Activated CD8-positive, alpha-beta memory T cell treated with anti-CD3 and anti-CD28 coated beads, Interleukin-2, amount 50 U/mL, for 4 hours (primary cell): ENCODE measurements at places on chromosomes 16 and 17.

DNA sequence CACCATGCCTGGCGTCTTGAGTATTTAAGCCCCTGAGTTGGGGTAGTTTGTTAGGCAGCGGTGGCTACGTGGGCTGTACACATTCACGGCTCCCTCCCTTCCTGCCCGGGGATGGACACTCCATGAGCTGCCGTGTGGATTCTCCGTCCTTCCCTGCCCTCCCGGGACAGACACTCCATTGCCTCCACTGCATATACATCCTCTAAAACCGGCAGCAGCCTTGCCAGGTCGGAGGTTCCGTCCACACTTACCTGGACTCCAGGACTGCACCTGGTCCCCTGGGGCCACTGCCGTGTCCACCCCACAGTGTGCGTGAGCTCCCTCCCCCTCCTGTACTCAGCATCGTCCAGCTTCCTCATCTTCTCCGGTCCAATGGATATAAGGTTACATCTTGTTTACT is 3.5 kb upstream of the SPATA2L start:
- peak; percentile 13 for DNase-seq

DNA sequence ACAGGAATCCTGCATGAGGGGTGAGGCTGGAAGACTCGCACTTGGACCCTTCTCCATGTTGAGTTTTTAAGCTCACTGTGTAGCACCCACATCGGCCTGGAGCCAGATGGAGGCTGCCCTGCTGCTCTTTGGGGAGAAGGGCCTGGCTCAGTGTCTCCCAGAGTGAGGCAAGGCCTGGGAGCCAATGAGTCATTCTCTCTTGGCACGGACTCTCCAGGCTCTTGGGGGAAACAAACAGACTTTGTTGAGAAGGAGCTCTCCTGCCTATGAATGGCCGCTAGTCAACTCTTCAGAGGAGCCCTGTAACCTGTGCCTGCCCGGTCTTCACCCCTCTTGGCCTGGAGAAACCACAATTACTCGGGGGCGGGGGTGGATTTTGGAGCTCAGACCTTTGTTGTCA is 50.8 kb upstream of the MAF start:
- no peak for DNase-seq

DNA sequence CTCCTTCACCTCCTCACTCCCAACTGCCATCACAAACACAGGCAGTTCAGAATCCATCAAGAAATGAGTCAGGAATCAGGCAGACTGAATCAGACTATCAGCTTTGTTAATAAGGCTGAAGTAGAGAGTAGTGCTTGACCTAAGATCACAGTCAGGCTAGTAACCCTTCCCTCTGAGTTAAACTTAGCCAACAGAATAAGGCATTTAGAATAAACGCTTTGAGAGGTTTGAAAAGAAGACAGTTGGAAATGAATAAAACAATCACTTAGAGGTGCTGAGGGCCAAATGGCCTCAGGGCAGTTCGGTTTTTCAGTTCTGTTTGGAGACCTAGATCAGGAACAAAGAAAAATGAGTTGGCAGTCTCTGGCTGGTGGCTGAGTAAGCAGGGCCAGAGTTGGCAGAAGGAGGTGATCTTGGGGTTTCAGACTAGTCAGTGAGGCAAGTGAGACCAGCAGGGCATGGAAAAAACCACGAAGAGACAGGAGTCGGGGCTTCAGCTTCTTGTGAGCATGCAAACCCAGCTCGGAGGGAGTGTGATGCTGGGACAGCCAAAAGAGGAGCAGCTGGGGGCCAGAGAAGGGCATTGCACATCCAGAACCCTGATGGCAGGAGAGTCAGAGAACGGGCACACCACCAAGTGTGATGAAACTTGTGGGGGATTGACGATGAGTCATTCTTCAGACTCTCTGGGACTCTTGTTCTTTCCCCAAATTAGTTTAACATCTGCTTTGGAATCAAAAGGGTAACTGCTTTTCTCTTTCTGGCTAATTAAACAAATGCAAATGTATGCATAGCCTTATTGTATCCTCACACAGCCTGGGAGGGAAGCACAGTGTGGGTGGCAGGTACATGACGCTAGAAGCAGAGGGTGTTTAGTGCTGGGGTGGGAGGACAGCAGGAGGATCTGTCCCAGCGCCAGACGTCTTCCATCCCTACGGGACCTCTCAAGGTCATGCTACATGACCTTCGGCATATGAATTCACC is 54.8 kb downstream of the SPECC1 start:
- no peak for DNase-seq

GRCh38 chr17:35291802-35292201 is 48.9 kb downstream of the SLFN5 start:
- DNase-seq, result no peak

DNA sequence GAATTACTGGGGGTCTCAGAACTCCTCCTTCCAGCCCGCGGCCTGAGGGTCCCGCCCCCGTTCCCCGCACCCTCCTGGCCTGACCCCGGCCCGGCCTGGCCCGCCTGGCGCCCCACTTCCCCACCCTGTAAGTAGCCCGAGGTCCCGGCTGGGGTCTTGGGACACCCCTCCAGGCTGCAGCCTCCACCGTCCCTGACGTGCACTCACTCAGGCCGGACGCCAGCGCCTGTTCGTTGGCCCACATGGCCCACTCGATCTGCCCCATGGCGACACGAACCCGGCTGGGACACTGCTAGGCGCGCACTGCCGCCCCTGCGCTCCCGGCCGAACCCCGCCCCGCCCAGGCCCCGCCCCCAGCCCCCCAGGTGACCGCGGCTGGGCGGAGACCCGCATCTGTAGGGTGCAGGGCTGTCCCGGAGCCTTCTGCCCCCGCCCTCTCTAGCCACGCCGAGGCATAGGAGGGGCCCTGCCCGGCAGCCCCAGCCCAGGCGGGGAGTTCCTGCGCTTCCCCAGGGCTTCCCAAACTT is at the start of gene CYBA:
TSS of gene CYBA (minus strand) at position 305 of the 527 bp plus-strand sequence. CDS start at position 265, 40 bp downstream.
- peak; percentile 77 for DNase-seq

DNA sequence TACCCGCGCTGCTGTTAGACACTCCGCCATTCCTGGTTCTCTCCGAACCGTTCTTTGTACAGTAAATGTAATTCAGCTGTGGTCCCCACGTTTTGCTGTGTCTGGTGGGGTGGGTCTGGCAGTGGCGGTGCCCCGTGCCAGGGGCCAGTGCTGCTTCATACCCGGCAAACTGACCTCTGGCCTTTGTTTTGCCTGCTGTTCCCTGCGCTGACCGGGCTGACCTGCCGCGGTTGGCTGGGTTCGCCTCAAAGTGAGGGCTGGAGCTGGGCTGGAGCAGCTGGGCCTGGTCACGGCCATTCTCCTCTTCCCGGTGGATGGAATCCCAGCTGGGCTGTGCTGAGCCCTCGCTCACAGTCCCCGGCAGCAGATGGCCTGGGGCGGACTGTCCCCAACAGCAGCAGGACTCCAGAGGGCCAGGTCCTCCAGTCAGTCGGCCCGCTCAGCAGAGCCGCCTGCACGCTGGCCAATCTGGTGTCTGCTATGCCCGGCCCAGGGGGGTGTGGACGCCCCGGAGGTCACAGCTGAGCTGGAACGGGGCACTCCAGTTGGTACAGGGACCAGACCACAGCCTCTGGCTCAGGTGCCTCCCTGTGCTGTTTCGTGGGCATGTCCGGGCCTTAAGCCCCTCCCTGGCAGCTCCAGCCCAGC is 1.5 kb upstream of the WFIKKN1 start:
- no peak for DNase-seq

- no peak for DNase-seq
These were observed 96.5 kb upstream of the TBX2 start for GRCh38 chr17:61302953-61303816.

GRCh38 chr16:20314575-20314974 is 12.7 kb downstream of the GP2 start:
- no peak for DNase-seq

GRCh38 chr17:1122533-1123392 is 57.0 kb downstream of the ABR start:
- DNase-seq, result peak; percentile 86

DNA sequence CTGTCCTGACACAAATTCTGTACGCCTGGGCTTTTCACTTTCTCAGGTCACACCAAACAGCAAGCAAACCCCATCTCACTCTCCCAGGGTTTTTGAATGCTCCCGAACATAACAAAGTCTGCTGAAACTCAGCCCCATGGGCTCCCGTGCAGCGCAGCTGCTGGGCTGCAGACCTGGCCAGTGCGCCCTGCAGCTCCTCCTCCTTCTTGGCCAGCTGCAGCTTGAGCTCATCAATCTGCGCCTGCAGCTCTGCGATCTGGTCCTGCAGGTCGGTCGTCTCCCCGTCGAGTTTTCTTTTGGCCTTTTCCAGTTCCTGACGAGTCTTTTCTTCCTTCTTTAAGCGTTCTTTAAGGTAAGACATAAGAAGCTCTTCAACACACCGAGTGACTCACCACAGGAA is 70.5 kb downstream of the NDEL1 start:
- DNase-seq, result no peak

- DNase-seq, result no peak
These were observed 135.5 kb downstream of the MGAT5B start for GRCh38 chr17:77003699-77004098.

GRCh38 chr16:73515616-73516015 is 467.7 kb upstream of the ZFHX3 start:
- no peak for DNase-seq

DNA sequence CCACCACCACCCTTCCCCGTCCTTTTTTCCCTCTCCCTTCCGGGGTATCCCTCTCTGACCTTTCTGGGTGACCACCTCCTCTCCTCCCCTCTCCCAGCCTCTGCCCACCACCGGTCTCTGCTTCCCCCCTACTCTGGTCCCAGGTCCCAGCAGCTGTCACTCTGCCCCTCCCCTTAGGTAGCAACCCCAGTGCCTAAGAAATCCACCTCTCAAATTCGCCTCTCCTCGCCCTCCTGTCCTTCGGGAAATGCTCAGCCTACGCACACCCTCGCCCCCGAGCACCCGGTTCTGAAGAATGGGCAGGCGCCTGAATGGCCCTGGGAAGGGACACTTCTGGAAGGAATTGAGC is 775 bp upstream of the SP6 start:
- no peak for DNase-seq

DNA sequence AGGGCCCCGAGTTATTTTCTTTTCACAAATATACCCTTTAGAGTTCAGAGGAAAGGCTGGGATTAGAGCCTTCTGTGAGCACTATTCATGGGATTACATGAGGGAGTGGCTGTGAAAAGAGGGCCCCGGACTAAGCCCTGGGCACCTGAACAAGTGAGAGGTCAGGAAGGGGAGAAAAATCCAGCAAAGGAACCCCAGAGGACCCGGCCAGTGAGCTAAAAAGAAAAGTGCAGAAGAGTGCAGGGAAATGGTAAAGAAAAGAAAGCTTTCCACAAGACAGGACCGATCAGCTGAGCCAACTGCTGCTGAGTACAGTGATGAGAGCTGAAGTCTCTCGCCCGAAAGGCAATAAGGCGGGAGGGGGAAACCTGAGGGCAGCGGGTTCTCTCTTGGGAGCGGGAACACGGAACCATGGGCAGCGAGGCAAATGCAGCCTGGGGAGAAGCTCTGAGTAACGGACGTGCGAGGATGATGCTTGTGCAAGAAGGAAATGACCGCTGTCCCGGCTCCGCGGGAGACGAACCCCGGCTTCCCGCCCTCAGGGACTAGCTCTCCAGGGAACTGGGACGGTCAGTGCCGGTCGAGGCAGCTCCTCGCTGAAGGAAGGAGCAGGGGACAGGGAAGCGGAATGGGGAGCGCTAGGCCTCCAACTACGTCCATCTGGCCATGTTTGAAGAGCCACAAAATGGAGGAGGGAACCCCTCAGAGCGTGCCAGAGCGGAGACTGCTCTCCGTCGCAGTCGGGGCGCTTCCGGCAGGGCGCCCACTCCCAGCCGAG is 665 bp upstream of the ALDH3A2 start:
- DNase-seq, result peak; percentile 28

- no peak for DNase-seq
These were observed 383.0 kb downstream of the PMP22 start for GRCh38 chr17:14882131-14882530.

DNA sequence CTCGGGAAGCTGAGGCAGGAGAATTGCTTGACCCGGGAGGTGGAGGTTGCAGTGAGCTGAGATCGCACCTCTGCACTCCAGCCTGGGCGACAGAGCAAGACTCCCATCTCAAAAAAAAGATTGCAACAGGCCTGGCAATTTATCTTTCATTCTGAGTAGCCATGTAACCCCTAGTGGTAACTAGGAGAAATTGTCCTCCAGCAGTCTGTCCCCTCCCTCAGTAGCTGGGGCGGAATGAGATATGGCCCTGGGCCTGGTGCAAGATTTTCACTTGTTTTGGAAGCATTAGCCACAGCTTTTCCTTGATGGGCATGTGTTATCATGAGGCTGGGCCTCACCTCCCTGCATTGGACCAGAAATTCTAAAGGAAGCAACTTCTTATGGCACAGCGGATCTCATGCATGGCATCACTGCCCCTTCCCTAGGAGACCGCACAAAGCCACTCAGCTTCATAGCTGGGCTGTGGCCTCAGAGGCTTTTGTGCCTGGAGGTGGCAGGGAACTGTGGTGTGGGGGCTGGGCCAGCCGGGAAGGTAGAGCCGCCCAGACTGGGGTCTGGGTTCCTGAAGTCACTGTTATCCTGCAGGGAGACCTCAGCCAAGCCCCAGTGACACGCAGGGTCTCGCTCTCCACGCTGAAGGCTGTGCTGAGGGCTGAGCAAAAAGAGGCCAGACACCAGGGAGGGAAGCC is 13.4 kb downstream of the NATD1 start:
- DNase-seq, result no peak

- no peak for DNase-seq
These were observed 84.2 kb upstream of the LGALS9 start for GRCh38 chr17:27546624-27547300.

- DNase-seq, result no peak
These were observed 54.5 kb downstream of the PRMT7 start for GRCh38 chr16:68365167-68365817.

DNA sequence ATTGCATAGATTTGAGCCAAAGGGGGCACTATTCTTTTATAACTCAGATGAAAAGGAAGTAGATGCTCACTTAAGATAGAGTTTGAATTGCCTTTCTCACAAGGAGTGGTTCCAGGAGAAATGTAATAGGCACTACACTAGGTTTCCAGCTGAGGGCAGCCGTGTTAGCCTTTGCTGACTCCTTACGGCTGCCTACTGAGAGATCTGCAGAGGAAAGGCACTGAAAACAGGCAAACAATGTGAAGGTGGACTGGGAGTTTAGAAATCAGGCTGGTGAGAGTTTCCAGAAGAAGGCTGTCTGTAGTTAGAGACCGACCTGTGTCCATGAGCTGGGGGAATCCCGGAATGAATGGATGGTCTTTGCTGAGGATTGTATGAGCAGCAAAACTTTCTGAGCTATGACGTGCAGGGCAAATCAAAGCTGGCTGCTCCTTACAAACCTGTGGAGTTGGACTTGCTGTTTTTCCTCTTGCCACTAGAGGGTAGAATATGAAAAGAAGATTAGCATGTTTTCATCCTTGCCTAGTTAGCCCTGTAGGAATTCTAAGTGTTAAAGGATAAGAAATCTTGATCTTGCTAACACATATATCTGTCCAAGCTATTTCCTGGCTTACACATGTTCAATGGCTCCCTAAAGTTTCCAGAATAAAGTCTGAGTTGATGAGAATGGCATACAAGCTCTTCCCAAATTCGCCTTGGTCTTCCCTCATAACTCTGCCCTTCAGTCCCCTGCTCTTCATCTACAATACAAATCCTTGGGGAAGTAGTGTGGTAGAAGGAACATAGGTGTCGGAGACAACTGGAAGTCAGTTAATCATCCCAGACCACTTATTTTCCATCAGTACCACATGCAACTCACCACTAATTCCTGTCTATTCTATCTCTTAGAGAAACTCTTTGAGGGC is 20.1 kb upstream of the TAOK1 start:
- DNase-seq, result peak; percentile 44
